GDM1 (cell line): ENCODE measurements at places on chromosomes 1 and 21.

GRCh38 chr1:94983171-94983739 is 56.3 kb upstream of the CNN3 start:
- no peak for DNase-seq

- peak; percentile 50 for DNase-seq
These were observed 835 bp downstream of the PGM1 start for GRCh38 chr1:63593886-63594605.

DNA sequence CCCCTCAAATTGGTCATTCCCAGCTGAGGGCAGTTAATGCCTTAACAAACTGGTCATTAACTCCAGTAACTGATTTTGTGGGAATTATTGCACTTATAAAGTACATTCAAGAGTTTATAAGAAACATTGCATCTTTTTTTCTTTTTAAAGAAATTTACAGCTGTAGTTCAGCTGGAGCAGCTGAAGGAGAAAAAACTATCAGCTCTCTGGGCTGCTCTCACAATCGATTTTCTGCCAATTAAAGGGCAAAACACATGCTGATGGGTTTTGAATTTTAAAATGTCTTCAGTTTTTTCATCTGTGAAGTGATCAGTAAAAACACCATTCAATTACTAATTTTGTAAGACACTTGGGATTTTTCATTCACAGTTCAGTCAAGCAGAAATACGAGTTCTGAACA is 74.7 kb downstream of the KIFAP3 start:
- DNase-seq = no peak

- no peak for DNase-seq
These were observed 35.2 kb upstream of the ABCA4 start for GRCh38 chr1:94156096-94156625.

DNA sequence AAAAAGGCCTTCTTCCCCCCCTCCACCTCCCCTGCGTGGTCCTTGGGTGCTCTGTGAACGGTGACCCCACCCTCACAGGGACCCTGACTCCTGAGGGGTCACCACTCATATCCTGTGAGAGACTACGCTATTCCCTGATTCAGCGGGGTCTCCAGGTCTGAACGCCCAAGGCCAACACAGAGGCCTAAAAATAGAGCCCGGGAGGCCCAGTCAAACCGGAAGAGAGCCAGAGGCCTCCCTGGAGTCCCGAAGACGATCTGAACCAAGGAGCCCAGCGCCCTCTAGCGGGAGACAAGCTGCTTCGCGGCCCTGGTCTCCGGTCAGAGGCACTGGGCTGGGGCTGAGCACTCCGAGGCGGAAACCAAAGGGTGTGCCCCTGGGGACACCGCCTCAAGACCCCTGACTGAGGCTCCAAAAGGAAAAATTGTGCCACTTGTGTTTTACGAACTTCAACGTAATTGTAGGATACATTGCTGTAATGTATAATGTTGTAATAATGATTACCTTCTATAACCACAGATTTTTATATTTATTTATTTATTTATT is 42.4 kb upstream of the PSEN2 start:
- DNase-seq = peak; percentile 90

DNA sequence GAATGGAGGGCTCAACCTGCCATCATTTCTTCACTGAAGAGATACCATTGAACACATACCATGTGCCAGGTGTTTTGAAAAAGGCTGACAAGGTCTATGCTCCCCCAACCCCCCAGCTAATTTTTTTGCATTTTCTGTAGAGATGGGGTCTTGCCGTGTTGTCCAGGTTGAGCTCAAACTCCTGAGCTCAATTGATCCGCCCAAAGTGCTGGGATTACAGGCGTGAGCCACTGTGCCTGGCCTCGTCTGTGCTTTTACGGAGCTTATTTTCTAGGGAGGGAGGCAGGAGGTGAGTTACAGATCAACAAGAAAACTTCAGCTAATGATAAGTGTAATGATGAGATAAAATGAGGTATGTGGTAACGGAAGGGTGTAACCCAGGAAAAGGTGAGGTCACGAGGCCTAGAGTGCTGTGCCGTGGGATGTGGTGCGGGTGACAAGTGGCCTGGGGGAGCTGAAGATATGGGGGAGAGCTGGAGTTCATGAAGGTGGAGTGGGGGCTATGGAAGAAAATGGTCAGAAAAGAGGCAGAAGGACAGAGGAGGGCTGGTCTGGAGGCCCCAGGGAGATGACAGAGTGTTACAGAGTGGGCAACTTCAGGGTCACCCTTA is 28.2 kb downstream of the FAAH start:
- DNase-seq = no peak

DNA sequence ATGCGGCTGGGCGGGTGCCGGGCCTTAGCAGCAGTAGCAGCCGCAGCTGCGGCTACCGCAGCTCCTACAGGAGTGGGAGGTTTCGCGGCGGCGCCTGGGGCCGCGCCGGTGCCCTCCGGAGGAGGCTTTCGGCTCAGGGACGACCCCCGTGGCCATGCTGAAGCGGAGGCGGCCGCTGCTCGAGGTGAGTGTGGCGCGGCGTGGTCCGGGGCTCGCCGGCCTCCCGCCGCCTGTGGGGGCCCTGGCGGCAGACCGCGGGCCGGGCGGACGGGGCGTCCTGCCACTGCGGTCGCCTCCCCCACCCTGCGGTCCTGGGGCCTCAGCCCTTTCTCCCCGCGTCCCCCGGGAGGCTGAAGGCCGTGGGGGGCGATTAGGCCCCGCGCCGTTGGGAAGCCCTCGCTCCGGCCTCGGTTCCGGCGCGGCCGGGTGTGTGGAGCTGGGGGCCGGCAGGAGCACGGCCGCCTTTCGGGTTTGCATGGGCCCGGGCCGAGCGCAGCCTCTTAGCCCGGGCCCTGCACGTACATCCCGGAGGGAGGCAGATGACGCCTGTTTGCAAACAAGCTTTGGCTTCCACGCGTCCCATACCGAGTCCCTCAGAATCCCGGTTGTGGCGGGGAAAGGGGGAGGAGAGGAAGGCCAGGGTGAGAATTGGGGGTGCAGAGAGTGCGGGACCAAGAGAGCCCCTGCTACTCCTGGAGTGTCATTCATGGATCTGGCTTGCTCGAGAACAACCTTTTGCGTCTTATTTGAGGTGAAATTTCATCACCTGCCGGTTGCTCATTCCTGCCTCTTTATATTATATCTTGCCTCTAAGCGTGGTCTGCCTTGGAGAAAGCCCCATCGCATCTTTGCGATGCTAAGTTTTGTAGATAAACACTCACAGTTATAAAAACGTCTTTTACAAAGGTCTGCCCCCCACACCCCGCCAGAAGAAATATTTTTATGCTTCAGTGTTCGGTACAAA is 613 bp downstream of the ZFYVE9 start:
- DNase-seq = peak; percentile 48

- no peak for DNase-seq
These were observed 168.2 kb downstream of the RASAL2 start for GRCh38 chr1:178262120-178262500.

GRCh38 chr1:160366731-160367515 is at the start of gene NHLH1:
Gene NHLH1 (plus strand): TSS chr1:160367071. CDS start chr1:160370732, 3,661 bp downstream.
- DNase-seq = no peak

GRCh38 chr1:92784021-92784638 is 778 bp downstream of the EVI5 start:
- DNase-seq = peak; percentile 3

GRCh38 chr1:172935062-172935592 is 115.6 kb downstream of the TNFSF18 start:
- DNase-seq = no peak

DNA sequence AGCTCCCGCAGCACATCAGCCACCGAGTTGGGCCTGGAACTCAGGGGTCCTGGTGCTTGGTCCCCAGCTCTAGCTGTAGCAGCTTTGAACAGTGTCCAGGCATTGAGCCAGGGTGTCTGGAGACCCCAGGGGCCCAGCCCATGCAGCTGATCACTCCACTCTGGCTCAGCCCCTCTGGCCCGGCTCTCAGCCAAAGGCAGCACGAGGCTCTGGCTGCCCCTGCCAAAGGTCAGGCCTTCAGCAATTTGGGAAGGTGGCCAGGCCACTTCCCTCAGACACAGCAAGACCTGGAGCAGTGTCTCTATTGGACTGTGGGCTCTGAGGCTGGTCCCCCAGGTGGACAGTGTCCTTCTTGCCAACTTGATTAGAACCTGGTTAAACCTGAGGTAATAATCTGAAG is 34.4 kb upstream of the RNF19B start:
- no peak for DNase-seq

- DNase-seq = no peak
These were observed 62.5 kb upstream of the CNN3 start for GRCh38 chr1:94989398-94989797.

GRCh38 chr1:16442941-16443340 is 2.4 kb downstream of the NECAP2 start:
- no peak for DNase-seq

GRCh38 chr1:92169214-92170005 is 48.3 kb upstream of the C1orf146 start:
- DNase-seq = no peak

GRCh38 chr1:54229281-54229891 is 29.4 kb downstream of the MRPL37 start:
- DNase-seq = peak; percentile 22

DNA sequence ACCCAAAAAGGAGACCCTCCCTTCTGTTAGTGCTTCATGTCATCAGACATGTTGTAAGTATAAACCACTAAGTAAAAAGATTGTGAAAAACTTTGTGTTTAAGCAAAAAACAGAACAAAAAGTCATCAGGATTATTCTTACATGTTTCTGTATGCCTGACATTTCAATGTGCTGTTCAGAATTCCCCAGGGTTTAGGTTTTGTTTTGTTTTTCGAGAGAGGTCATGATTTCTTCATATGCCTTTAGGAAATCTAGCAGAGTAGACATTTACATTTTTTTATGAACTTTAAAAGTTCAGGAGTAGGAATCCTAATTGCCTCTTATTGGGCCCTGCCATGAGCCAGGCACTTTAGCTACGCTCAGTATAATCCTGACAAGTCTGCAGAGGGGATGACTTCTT is 85.3 kb downstream of the VPS13D start:
- no peak for DNase-seq

DNA sequence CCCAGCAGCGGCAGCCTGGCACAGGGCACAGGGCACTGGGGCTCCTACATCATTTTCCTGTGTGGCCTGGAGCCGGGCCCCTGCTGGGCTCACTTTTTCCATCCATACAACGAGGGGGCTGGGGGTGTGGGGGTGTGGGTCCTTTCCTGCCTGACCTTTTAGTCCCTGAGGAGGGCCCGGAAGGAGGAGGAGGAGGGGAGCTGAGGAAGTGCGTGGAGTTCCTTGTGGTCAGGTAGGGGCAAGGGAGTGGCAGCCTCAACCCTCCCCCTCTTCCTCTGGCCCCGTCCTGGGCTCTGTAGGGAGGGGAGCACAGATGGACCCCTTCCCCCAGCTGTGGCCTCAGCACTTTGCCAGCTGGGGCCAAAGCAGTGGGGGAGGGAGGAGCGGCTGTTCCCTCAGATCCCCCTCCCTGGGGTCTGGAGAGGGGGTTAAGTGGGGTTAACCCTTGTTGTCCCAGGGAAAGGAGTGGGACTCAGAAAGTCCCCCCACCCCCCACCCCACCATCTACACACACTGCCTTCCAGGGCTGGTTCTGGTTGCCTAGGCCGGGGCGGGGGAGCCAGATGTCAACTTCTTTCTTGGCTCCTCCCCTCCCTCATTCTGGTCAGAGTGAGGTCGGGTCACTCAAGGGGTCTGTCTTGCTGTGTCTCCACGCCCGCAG is 5.7 kb downstream of the NTRK1 start:
- peak; percentile 65 for DNase-seq

- DNase-seq = no peak
These were observed 364.7 kb downstream of the PTPRU start for GRCh38 chr1:29601021-29601420.

- no peak for DNase-seq
These were observed 339.5 kb downstream of the PTPRU start for GRCh38 chr1:29575826-29576225.

GRCh38 chr1:48017716-48018115 is 20.5 kb upstream of the TRABD2B start:
- no peak for DNase-seq

DNA sequence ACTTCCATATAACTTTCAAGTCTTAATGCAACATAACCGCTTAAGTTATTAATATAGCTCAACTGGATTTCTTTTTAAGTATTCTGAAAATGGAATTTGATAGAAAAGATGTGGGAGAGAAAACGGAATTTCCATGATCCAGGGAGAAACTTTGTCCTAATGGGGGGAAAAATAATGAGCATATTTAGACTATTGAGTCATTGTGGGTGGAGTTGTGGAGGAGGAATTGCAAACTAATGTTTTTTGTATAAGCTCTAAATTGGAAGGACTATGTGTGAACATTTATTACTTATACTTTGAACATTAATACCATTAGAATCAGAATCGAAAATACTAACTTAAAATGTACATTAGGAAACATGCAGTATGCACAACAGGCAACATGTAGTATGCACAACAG is 159.9 kb upstream of the NEGR1 start:
- no peak for DNase-seq

GRCh38 chr21:39004634-39005501 is 178.4 kb downstream of the PSMG1 start:
- DNase-seq = peak; percentile 85

- DNase-seq = no peak
These were observed 2.8 kb downstream of the S100A10 start for GRCh38 chr1:151990856-151991198.

GRCh38 chr21:45288441-45288841 is 746 bp upstream of the POFUT2 start:
- no peak for DNase-seq

GRCh38 chr1:150256198-150256553 is 1.4 kb upstream of the CA14 start:
- DNase-seq = no peak

GRCh38 chr1:229027622-229028182 is 243.2 kb upstream of the RAB4A start:
- peak; percentile 44 for DNase-seq

DNA sequence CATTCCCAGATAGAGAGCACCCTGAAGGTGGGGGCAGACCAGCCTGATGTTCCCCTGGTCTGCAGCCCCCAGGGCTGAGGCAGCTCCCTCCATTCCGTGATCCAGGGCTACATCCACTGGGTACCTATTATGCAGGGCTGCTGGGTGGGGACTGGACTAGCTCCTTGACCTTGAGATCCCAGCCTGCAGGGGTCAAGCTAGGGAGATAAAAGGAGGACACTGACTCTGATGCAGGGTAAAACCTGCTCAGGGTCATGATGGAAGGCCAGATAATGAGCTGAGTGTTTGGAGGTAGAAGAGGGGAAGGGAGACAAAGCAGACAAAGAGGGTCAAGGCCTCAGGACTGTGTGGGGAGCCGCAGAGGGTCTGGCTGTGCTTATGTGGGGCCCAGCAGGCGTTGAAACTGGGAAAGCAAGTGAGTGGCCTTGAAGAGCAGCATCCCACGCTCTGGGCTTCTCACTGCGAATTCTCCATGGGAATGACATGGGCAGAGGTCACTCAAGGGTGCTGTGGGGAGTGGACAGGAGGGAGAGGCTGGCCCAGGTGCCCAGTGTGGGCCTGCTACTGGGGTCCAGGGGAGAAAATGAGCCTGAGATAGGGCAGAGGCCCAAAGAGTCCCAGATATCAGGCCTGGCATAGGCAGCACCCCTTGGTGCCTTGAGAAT is 9.7 kb downstream of the FOXO6 start:
- no peak for DNase-seq

GRCh38 chr1:1431845-1432273 is 3.6 kb upstream of the VWA1 start:
- DNase-seq = no peak

- no peak for DNase-seq
These were observed 5.5 kb downstream of the RCC2 start for GRCh38 chr1:17434016-17434415.
